ENCODE measurements at places on chromosomes 1 and 21. TPM values are rescaled to one million over a fixed set of nuclear protein-coding genes. Genes with fewer than 3 reads are reported as not detected.

GRCh38 chr1:72936151-72936740 is 653.9 kb upstream of the NEGR1 start:
- no peak for DNase-seq

The IFI16 gene
- total RNA-seq, result 31.1 TPM

- no peak for DNase-seq
Observed at GRCh38 chr1:183774938-183775337, 30.0 kb upstream of the RGL1 start.

DNA sequence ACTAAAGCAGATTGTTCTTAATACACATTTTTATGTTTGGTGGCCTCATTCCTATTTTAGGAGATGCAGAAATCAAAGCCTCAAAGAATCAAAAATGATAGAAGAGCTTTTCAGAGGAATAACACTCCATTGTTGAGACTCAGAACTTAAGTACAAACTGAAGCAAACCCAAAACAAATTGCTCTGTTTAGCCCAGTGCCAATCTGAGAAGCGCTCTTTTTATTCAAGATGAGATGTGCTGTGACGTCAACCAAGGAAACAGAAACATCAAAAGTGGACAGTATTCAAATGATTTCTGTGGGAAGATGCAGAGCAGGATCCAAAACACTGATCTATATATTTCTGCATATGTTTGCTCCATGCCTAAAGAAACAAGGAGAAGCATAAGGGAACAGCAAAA is 18.0 kb downstream of the COLGALT2 start:
- DNase-seq, result no peak

- no peak for DNase-seq
Observed at GRCh38 chr1:230127105-230128054, 60.3 kb downstream of the GALNT2 start.

The SLC5A3 gene
- total RNA-seq, result 5.0 TPM

The SUSD4 gene
- 6.4 TPM for total RNA-seq

DNA sequence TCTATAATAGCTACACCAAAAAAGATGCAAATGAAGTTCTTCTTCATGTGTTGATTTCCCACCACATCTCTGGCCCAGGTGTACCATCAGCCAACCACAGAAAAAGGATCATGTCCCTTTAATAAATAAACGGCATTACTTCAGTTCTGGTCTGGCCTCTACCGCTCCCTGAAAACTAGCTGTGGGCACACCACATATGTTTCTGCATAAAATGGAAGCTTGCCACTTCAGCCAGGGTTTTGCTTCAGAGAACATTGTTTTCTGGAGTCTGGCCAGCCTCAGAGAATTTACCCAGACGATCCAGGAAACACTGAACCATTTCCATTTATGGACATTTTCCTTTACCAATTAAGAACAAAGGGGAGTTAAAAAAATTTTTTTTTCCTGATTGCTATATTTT is 5.8 kb upstream of the LAMC2 start:
- no peak for DNase-seq

DNA sequence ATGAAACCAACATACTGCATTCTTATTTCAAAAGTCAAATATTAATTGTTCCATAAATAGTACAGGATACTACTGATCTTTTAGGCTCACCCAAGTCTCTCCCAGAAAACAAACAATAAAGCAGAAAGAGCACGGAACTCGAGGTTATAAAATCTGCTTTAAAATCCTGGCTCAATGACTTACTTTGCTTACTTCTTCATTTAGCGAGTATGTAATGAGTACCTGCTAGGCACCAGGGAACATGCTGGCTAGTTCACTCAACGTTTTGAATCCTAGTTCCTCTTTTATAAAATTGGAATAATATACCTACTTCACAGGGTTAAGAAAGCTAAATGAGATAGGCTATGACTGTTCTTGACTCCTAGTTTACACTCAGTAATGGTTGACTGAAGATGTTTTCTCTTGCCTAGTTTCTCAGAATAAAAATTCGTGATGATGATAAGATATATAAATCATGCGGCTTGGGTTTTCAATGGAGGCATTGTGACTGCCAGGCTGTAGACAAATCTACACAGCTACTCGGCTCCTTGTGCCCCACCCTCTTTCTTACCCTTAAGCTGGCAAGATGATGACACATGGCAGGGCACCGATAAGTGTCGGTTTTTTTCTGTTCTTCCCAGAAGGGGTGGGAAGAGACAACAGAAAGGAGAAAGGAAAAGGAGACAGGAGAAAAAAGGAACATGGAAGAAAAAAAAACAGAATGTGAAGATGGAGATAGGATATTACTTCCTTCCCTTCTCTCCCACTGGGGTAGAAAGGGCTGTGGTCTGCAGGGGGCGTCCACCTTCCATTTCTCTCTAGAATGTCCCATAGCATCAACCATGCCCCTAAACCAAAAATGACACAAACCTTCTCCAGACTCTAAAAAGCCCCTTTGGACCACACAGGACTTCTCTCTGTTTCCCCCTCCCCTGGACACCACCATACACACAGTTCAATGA is 507.1 kb downstream of the SMYD3 start:
- no peak for DNase-seq

The CELA3B gene
- not detected for total RNA-seq

The OR2L2 gene
- not detected for total RNA-seq

- no peak for DNase-seq
Observed at GRCh38 chr1:219661464-219662092, 48.7 kb upstream of the ZC3H11B start.

GRCh38 chr1:229547542-229547941 is 11.0 kb downstream of the ABCB10 start:
- no peak for DNase-seq

The SERPINC1 gene
- 0.40 TPM for total RNA-seq

GRCh38 chr1:177566495-177566894 is 395.7 kb downstream of the BRINP2 start:
- no peak for DNase-seq

DNA sequence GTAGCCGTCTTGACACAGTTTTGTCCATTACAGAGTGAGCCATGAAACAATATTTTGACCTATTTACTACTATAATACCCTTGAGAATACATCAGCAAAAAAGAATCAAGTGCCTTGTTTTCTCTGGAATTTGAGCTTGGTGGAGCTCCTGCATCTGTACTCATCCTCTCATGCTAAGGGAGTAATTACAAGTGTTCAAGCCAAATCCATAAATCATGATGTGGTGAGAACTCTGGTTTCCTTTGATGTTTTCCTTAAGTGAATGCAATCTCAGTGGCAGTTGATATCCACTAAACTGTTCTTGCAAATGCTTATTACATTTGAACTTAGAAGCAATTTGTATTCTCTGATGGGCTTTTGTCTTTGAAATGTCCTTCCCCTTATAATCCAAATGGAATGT is 824.6 kb upstream of the TMPRSS15 start:
- DNase-seq, result no peak

DNA sequence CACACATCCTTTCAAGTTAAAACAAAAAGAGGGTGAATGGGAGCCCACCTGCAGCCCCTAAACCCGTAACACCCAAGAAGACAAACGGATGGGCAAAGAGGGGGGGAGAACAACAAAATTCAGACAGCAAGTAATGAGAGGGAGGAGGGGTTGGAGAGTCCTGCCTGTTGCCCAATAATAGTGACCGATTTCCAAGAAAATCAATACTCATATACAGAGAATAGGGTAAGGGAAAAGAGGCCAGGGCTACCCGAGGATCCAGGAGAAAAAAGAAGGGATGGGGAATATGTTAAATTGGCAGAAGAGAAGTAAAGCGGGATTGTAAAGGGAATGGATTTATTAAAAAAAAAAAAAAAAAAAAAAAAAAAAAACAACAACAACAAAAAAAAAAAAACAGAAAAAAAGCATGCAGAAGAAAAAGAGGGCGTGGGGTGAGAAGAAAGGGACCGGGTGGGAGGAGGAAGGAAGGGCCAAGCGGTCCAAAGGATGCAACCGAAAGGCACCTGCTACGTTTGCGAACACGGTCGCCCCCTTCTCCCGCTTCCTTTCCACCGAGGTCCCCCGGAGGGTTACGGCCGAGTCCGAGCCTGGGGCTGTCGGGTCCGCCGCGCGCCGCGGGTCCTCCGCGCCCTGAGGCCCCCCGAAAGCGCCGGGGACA is 930 bp downstream of the SLC30A10 start:
- no peak for DNase-seq

GRCh38 chr1:157097692-157098091 is 1.9 kb downstream of the ETV3L start:
- DNase-seq, result peak; percentile 62

DNA sequence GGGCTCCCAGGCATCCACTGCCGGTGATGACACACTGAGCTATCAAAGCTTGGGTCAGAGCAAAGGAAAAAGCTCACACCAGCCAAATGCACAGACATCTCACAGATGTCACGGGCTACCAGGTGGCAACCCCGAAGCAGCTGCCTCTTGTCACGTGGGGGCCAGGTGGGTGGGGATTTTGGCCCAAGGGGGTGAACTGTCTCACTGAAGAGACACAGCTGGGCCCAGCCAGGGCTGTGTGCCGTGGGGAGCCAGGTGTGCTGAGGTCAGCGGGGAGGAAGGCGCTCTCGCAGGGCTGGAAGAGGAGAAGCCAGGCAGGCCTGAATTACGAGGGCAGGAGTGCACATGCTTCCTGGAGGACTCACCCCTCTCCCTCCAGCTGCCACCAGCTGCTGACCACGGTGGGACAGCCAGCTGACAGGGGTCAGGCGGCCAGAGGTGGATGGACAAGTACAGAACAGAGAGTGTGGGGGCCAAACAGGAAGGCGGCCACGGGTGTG is 32.4 kb downstream of the KCNN3 start:
- DNase-seq, result no peak

The NRAS gene
- 11.2 TPM for total RNA-seq

GRCh38 chr1:94803517-94804441 is 16.4 kb upstream of the SLC44A3 start:
- no peak for DNase-seq

DNA sequence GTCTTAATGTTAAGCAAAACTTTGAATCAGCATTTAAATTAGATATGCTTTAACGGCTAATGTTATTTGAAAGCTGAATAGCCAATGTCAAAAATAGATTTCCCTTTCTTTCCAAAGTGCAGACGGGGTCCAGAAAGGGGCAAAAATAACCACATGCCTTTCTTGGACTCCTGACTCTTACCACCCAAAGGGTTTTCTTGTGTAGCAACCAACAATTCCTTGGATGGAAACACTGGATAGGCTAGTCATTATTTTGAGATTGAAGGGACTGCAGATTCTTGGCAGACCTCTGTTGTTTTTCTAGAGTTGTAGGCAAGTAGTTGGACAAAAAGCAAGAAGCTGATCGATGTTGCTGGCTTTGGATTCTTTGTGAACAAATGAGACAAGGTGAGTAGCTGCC is 107.0 kb downstream of the MRPS6 start:
- no peak for DNase-seq

The FOXD3 gene
- total RNA-seq, result 0.30 TPM

The URB2 gene
- 5.5 TPM for total RNA-seq
